ENCODE measurements at places on chromosomes 13 and 19.
A peak's percentile ranks its signal among the peaks of the same experiment; 100 is the strongest.

- no peak for DNase-seq
Observed at GRCh38 chr19:38519168-38519567, 85.7 kb downstream of the RYR1 start.

- DNase-seq = peak; percentile 51
Observed at GRCh38 chr19:18205200-18205892, 1.5 kb upstream of the RAB3A start.

DNA sequence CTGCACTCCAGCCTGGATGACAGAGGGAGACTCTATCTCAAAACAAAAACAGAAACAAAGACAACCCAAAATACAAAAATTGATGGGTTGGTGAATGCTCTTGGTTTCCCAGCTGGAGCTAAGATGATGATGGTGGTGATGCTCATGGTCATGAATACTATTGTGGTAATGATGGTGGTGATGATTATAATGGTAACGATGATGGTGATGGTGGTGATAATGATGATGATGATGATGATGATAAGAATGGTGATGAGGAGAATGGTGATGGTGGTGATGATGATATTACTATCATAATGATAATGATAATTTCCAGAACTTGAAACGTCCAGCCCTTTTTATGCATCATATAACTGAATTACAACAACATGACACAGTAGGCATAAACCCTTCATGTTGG lies 40.1 kb downstream of the VAV1 start:
- DNase-seq = no peak

- no peak for DNase-seq
Observed at GRCh38 chr13:112775791-112776279, 86.0 kb downstream of the ATP11A start.

- DNase-seq = no peak
Observed at GRCh38 chr13:96999091-96999490, 4.8 kb upstream of the OXGR1 start.

DNA sequence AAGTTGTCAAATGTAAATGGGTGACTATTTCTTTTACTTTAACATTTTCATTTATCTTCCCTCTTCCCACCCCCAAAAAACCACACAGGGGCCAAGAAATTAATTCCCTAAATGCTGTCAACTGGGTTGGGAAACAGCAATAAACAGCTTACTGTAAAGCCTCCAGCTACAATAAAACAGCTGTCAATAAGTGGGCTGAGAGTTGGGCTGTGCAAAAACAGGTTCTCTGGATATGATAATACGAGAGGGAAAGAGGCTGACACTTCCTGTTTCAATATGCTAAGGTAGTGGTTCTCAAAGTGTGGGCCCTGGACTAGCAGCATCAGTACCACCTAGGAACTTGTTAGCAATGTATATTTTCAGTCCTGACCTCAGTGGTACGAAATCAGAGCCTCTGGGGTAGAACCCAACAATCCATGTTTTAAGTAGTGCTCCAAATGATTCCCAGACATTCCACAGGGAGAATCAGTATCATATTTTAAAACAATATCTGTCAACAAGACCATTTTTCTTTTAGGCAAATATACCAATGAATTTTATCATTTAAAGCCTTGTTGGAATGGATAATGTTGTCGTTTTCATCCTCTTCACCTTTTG lies 8.4 kb downstream of the PCDH9 start:
- no peak for DNase-seq

GRCh38 chr13:44470638-44471562 lies 97.3 kb downstream of the SERP2 start:
- DNase-seq = peak; percentile 71

DNA sequence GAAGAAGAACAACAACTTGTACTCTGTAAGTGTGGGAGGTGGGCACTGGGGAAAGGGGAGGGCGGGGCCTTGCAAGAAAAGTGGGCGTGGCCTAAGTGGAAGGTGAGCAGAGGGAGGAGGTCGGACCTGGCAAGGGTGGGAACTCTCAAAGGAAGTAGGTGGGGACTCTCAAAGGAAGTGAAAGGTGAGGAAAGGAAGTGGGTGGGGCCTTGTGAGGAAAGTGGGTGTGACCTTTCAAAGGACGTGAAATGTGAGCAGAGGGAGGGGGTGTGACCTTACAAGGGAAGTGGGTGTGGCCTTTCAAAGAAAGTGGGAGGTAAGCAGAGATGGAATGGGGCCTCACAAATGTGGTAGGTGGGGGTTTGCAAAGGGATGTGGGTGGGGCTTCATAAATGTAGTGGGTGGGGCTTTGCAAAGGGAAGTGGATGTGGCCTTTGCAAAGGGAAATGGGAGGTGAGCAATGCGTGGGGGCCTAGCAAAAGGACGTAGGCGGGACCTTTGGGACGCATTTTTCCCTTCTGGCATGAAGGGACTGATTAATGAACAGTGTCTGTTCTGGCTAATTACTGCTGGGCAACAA lies 25.9 kb downstream of the ACSBG2 start:
- peak; percentile 78 for DNase-seq

- no peak for DNase-seq
Observed at GRCh38 chr19:31111741-31112140, 237.5 kb downstream of the TSHZ3 start.

GRCh38 chr13:98265692-98266551 lies 88.9 kb upstream of the RNF113B start:
- DNase-seq = no peak

DNA sequence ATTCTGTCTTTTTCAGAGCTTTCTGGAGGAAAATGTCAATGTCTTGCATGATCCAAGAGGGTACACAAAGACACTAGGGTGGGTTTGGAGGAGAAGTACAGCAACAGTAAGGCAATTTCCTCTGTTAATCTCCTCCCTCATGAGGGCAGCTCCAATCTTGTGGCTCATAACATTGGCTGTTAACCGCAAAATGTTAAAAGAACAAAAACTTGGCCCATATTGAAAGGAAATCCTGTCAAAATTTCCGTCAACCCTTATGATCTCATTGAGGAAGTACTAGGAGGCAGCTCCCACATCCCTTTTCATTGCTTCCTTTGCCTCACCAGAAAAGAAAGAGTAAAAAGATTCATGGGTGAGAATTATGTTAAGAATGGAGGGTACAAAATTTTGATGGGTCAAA lies 11.6 kb downstream of the OXGR1 start:
- DNase-seq = no peak

- no peak for DNase-seq
Observed at GRCh38 chr19:38921420-38922274, 8.9 kb downstream of the SARS2 start.

DNA sequence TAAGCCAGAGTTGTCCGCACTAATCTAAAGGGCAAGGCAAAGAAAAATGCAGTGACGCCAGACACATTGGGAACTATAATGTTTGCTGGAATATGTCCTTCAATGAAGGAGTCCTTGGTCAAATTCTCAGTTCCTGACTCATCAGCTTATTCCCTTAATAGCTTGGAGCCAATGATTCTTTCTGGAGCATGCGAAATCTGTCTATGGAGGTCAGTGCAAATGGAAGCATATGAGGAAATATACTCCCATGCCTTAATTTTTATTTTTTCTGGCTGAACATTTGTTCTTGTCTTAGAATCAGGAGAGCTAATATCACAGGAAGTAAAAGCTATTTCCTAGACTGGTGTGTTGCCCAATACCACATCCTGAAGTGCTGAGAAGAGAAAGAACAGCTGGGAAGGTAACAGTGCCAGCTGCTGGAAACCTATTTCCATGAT lies 289.8 kb upstream of the SPRY2 start:
- DNase-seq = no peak

- peak; percentile 24 for DNase-seq
Observed at GRCh38 chr13:114315074-114315785, 927 bp downstream of the CHAMP1 start.

DNA sequence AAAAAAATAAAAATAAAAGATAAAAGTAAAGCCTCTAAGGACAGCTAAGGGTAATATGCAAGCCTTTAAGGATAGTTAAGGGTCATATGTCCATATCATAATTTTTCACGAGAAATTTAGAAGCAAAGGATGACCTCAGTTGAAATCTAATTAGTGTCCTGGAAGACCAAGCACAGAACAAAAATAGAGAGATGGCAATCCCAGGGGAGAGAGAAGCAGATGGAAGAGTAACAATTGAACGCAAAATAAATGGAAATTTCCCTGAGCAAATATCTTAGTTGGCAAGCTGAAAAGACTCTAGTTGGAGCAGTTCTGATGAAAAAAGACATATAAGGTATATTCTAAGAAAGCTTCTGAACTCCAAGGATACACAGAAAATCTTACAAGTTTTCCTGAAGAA lies 275.4 kb downstream of the NALCN start:
- DNase-seq = no peak

DNA sequence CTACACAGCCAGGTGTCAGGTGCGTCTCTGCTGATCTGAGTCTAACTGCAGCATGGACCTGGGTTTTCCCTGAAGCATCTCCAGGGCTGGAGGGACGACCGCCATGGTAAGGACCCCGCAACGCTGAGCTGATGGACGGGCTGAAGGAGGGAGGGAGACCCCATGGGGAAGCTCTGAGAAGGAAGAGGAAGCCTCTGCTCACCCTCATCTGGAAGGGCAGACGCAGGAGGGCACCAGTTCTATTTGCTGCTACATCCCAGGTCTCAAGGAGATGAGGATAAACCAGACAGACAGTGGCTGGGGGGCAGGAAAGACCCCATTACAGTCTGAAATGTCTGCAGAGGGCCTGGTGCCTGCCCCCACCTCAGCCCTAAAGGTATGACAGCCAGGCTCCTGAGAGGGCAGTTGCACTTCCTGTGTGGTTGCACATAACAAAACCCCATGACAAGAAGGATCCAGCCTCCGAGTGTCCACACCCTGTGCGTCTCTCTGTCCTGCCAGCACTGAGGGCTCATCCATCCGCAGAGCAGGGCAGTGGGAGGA lies at the start of gene LILRA2:
Gene LILRA2, plus strand, starts transcription at position 461 of the 543 bp plus-strand sequence. CDS start 89 bp downstream, outside the sequence.
- no peak for DNase-seq

- no peak for DNase-seq
Observed at GRCh38 chr13:85768946-85769345, 30.3 kb downstream of the SLITRK6 start.

GRCh38 chr13:45674908-45675307 lies 27.2 kb upstream of the CBY2 start:
- DNase-seq = no peak

GRCh38 chr13:104414181-104414580 lies 1348.0 kb upstream of the SLC10A2 start:
- DNase-seq = no peak

DNA sequence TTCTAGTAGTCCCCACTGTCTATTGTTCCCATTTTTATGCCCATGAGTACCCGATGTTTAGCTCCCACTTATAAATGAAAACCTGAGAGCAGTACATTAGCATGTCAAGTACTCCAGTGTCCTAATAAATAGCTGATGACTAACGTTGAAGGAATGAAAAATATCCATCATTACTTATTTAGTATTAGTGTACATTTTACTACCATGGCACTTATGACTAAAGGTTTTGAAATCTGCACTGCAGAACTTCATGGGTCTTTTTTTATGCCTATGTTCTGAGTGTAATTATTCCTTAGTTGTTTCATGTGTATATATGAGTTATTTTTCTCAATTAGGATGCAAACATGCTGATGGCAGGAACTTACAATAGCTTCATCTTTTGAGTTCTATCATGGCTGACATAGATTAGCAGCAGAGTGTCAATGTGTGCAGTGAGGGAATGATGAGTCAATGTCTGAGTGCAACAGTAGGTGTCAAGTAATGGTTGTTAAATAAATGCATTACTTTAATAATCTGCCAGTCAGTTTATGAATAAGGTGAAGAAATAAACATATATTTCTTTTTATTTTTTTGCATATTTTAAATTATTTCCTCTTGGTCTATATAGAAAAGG lies 188.4 kb downstream of the ITGBL1 start:
- no peak for DNase-seq

DNA sequence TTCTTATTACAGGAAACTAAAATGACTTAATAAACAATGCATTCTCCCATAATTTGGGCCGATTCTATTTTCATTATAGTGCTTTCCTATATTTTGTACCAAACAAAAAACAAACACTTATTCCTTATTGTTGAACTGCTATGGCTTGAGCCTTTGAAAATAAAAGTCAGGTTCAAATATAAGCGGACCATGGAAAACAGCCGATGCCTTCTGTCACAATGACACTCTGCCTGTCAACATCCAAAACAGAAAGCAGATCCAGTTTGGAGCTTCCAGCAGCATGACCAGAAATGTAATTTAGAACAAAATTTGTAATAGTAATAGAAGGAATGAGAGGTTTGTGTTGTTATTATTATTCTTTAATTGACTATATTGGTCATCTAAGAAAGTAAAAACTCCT lies 194.5 kb downstream of the LHFPL6 start:
- DNase-seq = no peak

DNA sequence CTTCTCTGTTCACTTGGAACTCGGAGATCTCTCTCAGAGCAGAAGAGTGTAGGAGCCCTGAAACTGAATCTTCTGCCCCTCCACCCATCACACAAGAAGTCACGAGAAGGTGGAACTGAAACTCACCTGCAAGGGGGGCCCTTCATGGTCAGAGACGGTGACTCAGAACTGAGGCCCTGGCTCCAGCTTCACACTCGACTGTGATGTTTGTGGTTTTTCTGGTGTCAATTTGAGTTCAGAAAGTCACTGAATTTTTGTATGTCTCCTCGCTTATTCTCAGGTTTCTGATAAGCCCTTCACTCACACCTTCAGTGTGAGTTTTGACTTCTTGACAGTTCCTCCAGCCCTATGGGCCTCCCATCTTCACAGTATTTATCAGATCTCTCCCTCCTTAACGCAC lies 23.1 kb downstream of the SIGLEC5 start:
- no peak for DNase-seq

GRCh38 chr19:40689339-40690049 lies 957 bp downstream of the NUMBL start:
- no peak for DNase-seq

DNA sequence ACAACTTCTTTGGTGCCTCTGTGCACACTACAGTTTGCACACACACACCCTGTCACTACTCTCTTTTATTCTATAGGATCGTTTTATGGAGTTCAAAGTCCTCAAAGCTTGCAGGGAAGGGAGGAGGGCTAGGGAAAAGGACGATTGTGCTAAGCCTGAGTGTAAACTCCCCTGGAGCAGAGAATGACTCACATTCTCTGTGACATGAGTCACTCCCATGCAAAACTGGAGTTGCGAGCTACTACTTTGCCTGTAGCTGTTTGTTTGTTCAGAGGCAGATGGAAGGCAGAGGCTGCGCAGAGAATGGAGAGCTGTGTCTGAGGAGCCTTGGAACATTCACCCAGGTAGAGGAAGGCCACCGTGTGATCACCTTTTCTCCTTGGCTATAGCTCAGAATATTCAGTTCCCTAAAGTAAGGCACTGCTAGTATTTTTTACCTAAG lies 80.5 kb upstream of the MBNL2 start:
- DNase-seq = no peak

- peak; percentile 56 for DNase-seq
Observed at GRCh38 chr19:2478278-2478755, 2.4 kb downstream of the GADD45B start.
